ENCODE measurements at places on chromosomes 5 and 9.

- no peak for DNase-seq
These were observed 70.0 kb downstream of the SECISBP2 start for GRCh38 chr9:89388084-89388867.

GRCh38 chr5:109467058-109467457 lies 57.3 kb upstream of the PJA2 start:
- no peak for DNase-seq

GRCh38 chr5:57358796-57359592 lies 123.6 kb downstream of the ACTBL2 start:
- no peak for DNase-seq

- DNase-seq, result no peak
These were observed 84.9 kb upstream of the CTSL start for GRCh38 chr9:87641067-87641466.

DNA sequence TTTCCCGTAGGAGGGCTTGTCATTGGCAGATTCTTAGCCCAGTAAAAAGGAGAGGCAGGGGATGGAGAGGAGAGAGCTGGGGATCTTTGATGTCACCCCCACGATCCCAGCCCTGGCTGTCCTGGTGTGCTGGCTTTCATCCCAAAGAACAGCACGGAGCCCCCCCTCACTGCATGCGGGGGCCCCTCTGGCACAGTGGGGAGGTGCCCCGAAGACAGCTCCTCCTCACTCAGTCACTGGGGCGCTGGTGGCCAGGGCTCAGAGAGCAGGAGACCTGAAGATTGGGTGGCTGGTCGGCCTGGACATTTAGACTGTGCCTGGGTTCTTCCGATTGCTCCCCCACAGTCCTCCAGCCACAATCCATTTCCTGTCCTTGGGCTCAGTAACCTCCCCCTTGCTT lies 207.5 kb downstream of the MELK start:
- DNase-seq, result no peak

DNA sequence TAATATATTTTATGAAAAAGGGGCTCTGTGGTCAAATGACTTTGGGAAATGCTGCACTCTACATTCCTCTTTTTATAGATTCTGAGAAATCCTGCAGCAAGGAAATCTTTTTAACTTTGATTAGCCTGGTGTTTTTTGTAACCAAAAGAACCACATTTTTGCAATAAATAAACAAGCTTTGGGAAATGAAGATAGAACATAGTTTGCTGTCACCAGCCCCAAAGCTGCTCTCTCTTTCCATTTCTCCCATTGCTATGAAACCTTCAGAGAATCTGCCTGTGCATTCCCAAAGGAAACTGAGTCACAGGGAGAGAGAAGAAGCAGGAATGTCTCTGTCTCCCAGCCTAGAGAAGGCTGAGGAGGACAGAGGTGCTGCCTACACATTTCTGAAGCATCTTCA lies 59.0 kb downstream of the COL15A1 start:
- no peak for DNase-seq

- DNase-seq, result no peak
These were observed 21.6 kb downstream of the SLC46A2 start for GRCh38 chr9:112869041-112869529.

DNA sequence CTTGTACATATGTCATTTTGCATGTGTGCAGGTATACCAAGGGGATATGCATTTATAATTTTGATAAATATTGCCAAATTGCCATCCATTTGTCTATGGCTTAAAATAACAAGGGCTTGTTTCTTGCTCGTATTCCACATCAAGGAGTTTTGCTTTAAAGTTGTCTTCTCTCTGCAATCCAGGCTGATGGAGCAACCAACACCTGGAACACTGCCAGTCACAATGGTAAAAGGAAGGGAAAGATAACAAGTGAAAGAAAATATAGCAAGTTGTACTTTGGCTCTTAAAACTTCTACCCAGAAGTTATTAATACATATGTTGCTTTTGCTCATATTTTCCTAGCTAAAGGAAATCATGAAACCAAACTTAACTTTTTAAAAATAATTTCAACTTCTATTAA lies 156.9 kb downstream of the UNC13B start:
- DNase-seq, result no peak

- DNase-seq, result no peak
These were observed 37.3 kb downstream of the CAPSL start for GRCh38 chr5:35900972-35901695.

GRCh38 chr9:6611865-6612264 lies 33.7 kb downstream of the GLDC start:
- DNase-seq, result no peak

DNA sequence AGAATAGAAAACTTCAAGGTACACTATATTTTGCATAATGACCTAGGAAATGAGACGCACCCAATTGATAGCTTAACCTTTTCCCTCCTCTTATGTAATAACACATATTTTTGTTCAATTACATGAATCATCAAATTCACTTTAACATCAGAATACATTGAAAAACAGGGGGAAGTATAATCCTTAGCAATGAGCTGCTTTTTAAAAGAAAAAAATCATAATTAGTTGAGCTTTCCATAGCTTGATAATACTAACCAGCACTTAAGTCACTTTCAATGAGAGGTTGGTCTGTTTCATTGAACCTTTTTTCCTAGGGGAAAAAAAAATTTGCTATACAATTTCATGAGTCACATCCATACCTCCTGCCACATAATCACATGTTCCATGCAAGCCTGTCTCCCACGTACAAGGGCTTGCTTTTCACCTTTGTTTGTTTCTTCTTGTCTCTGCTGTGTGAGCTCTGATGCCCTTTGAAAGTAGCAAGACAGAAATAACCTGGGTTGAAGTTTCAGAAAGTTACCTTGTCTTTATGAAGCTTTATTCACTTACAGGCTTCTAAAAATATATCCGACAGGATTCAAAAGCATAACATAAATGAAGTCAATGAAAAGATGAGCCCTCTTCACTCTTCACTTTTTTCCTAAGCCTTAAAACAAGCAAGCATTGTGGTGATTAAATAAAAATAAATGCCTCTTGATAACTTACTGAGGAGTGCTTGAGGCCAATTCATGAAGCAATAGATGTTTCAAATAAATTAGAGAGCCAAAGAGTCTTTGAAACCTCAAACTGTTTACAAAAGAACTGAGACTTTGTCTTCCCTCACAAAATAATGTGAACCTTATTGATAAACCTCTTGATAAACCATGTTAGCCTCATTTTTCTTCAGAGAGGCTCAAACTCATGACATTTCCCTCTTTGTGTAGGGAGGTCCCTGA lies 108.5 kb downstream of the FEM1C start:
- no peak for DNase-seq

GRCh38 chr5:144156767-144157171 lies 13.7 kb downstream of the YIPF5 start:
- no peak for DNase-seq

DNA sequence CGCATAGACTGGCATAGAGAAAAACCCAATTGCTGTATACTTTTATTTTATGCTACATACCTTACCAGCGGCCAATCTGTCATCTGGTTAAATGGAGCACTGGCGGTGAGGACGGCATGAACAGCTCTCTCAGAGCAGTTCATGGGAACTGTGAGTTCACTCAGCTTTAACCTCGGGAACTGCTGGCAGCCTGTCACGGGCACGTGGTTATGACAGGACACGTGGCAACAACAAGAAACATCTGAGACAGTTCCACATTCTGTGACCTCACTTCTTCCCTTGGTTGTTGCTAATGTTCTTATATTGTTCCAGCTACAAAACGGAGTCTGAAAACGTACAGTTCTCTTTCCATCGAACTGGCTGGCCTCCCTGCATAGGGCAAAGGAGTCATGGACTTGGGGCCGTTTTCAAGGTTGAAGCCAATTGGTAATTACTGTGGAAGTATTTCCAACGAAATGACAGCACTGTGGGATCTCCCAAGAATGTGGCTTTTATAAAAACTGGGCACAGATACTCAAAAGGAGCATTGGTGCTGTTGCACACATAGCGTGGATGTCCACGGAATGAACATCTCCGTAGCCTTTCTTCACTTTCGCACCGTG lies 246.3 kb upstream of the DAP start:
- no peak for DNase-seq

GRCh38 chr9:85172001-85172978 lies 502.8 kb downstream of the NTRK2 start:
- DNase-seq, result no peak

DNA sequence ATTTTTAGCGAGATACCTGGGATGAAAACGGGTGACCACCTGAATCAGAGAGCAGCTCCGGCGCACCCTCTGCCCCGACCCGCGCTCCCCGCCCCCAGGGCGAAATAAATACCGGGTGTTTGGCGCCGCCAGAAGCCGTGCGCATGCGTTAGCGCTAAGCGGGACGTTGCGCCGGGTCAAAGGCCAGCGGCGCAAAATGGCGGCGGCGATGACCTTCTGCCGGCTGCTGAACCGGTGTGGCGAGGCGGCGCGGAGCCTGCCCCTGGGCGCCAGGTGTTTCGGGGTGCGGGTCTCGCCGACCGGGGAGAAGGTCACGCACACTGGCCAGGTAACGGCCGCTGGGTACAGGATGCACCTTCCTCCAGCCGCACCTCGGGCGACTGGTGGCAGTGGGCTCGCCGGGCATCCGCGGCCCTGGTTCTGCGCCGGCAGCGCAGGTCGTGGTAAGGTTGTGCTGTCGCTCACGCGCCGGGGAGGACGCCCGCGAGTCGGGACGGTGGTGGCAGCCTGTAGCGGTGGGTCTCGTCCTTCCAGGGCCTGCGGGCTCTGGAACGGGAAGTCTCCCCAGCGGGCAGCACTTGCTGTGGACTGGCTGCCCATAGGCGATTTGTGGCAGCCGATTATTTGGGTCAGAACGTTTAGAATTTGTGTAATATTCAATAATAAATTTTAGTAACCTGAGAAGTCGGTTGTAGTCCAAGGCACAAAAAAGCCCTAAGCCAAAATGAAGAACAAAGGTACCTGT lies at the start of gene NDUFS6:
Gene NDUFS6, plus strand, starts transcription at position 186 of the 745 bp plus-strand sequence. Its CDS starts 11 bp downstream, at position 197.
- DNase-seq, result peak; percentile 66

GRCh38 chr9:79655551-79655950 lies 83.8 kb downstream of the TLE4 start:
- DNase-seq, result no peak

Data from activated CD8-positive, alpha-beta memory T cell treated with anti-CD3 and anti-CD28 coated beads for 1 hour (primary cell).